ENCODE measurements at places on chromosomes 1 and 21. TPM values are rescaled to one million over a fixed set of nuclear protein-coding genes. Genes with fewer than 3 reads are reported as not detected.

ARMH1 gene
- polyA plus RNA-seq: 1.1 TPM

SHISA4 gene
- polyA plus RNA-seq: 1.1 TPM

CFAP74 gene
- polyA plus RNA-seq: 0.62 TPM

C21orf91 gene
- polyA plus RNA-seq: 2.9 TPM

CYP4Z1 gene
- not detected for polyA plus RNA-seq

KHDRBS1 gene
- polyA plus RNA-seq: 19.8 TPM

GRCh38 chr1:94592571-94592920 lies 51.0 kb upstream of the F3 start:
- no peak for DNase-seq
- no peak overlapping the region for H3K27ac ChIP-seq
- H3K27me3 ChIP-seq: peaks cover 17% of the 10 kb centered on the region
- peaks cover 20% of the 10 kb centered on the region for H3K4me1 ChIP-seq
- no peaks in the 10 kb centered on the region for H3K36me3 ChIP-seq

DNA sequence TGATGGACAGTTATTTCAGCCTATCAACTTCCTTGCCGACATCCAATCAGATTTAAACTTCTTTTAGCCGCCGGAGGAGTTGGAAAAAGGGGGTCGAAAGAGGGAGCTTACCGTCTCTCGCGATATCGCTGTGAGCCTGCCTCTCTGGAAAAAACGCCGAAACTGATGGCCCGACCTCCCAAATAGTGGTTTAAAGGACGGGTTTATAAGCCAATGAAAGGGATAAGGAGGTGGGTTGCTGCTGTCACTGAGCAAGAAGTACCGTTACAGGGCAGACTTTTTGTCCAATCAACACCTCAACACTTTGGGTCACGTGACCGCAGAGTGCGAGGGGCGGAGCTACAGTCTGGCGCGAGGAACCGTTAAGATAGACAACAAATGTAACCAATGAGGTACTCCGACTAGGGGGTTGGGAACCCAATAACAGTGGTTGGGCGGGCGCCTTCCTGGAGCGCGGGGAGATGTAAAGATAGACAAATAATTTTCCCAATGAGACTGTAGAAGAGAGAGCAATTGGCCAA lies at the start of gene RBM15:
RBM15 (plus strand) TSS at position 492 of the 521 bp plus-strand sequence; CDS start at position 521, 29 bp downstream.
- peak within 1 kb of the TSS; percentile 100 for H3K27ac ChIP-seq
- H3K36me3 ChIP-seq: peaks cover 20% of the 10 kb centered on the region
- no peaks in the 10 kb centered on the region for H3K27me3 ChIP-seq
- H3K4me1 ChIP-seq: peaks cover 73% of the 10 kb centered on the region
- H3K4me3 ChIP-seq: peak within 1 kb of the TSS; percentile 91
- peak; percentile 100 for DNase-seq

DNA sequence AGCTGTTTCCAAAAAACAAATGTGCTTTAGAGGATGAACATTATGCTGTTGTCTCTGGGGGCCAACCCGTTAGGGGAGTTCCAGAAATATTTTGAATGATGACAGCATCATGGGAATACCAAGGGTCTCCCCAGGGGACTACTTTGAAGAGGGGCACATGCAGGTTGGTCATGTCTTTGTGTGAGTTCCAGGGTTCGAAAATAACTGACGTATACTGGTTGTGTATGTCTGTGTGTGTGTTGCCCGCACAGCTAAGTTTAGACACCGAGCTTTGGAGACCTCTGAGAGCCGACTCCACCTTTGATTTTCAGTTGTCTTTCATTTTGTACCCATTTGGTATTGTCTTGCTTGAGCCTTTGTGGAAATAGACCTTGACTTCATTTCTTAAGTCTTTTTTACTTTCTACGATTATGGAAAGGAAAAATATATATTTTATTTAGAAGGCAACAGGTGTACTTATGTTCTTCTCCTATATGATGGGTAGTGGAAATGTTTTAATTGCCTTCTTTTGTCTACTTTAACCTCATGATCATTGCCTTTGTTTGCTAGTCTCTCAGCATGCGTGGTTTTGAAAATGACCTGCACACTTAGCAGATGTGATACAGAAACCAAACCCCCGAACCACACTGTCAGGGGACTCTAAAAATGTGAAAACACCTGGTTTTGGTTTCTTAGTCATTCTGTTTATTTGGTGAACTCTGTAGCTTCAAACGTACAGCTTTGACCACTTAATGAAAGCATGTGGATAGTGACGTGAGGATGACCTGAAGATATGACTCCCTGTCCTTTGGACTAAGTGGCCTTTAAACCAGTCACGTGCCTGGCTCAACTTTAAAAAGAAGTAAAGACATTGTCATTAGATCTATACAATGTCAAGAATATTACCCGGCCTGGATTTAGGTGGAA lies 56.5 kb downstream of the GALNT2 start:
- H3K4me3 ChIP-seq: no peak overlapping the region
- DNase-seq: peak; percentile 35
- H3K4me1 ChIP-seq: peaks cover 54% of the 10 kb centered on the region
- H3K27ac ChIP-seq: peak overlapping the region; percentile 48
- no peaks in the 10 kb centered on the region for H3K36me3 ChIP-seq

DNA sequence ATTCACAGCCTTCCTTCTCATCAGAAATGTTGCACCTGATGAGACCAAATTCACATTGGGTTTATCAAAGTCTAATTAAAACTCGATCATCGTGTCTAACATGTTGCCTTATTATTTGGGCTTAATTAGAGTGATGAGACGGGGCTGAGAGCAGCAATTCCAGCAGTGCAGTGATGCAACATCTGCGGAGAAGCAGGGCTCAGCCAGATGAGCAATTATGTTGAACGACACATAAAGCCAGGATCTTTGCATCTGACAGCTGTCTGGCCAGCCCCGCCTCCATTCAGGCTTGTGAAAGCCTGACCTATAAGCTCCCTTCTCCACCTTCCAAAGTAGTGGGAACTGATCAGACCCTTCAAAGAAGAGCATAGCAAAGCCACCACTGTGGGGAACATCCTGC lies 109.8 kb downstream of the C1orf94 start:
- no peak overlapping the region for H3K4me3 ChIP-seq

DNA sequence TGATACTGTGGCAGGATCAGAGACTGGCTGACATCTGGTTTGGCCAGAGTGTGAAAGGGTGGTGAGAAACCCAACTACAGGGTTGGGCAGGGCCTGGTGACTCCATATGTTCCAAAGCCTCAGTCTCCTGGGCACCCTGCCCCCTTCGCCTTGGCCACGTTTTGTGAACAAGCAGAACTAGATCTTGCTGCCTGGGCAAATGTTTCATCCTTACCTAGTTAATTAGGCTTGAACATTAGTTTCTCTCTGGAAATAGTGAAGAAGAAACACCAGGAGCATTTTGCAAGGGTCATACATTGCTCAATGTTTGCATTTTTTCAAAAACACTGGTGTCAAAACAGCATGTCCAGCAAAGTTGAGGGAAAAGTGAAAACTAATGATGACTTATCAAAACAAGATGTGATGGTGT lies 60.5 kb downstream of the MAP3K7CL start:
- H3K27me3 ChIP-seq: no peaks in the 10 kb centered on the region
- no peak overlapping the region for H3K27ac ChIP-seq
- peaks cover 44% of the 10 kb centered on the region for H3K4me1 ChIP-seq
- no peaks in the 10 kb centered on the region for H3K36me3 ChIP-seq
- H3K4me3 ChIP-seq: no peak overlapping the region

GRCh38 chr1:43307458-43308158 lies 6.8 kb downstream of the TIE1 start:
- H3K4me1 ChIP-seq: peaks cover 31% of the 10 kb centered on the region
- no peaks in the 10 kb centered on the region for H3K36me3 ChIP-seq
- H3K27me3 ChIP-seq: peaks cover 54% of the 10 kb centered on the region
- no peak for DNase-seq
- H3K27ac ChIP-seq: no peak overlapping the region

DNA sequence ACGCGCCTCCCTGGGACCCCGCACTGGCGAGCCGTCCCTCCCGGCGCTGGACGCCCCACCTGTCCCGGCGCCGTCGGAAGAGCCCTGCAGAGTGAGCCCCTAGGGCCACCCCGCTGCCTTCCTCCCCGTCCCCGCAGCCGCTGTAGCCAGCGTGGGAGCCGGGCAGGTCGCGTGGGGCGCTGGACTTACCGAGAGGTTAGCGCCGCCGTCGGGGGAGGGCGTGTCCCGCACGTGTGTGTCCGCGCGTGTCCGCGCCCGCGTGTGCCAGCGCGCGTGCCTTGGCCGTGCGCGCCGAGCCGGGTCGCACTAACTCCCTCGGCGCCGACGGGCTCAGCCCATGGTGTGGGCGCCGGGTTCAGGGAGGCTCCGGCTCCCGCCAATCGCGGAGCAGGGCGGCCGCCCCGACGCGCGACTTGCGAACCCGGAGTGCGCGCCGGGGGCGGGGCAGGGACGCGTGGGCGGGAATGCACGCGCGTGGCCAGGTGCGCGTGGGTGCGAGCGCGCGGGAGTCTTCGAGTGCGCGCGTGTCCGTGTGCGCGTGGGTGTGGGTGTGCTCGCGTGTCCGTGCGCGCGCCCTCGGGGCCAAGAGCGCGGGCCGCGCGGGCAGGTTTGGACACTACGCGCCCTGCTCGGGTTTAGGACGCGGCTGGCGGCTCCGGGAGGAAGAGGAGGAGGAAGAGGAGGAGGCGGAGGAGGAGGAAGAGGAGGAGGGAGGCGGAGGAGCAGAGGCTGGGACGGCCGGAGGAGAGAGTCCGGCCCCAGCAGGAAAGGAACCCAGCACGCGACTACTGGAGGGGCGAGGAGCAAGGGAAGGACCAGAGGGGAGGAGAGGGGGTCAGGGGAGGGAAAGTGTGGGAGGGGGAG lies 145.2 kb upstream of the ETS2 start:
- H3K4me1 ChIP-seq: no peaks in the 10 kb centered on the region
- DNase-seq: no peak
- H3K27me3 ChIP-seq: peaks cover 56% of the 10 kb centered on the region
- no peaks in the 10 kb centered on the region for H3K36me3 ChIP-seq

RASSF5 gene
- 0.50 TPM for polyA plus RNA-seq

- H3K36me3 ChIP-seq: no peaks in the 10 kb centered on the region
- H3K27ac ChIP-seq: no peak overlapping the region
- no peak for DNase-seq
- no peak overlapping the region for H3K4me3 ChIP-seq
Observed at GRCh38 chr21:39048574-39048973, 134.7 kb downstream of the PSMG1 start.

TOR1AIP1 gene
- polyA plus RNA-seq: 15.6 TPM

CNKSR1 gene
- polyA plus RNA-seq: 9.7 TPM

CDC7 gene
- 2.5 TPM for polyA plus RNA-seq

CYB5RL gene
- polyA plus RNA-seq: 3.9 TPM

TNFSF18 gene
- polyA plus RNA-seq: not detected

DNA sequence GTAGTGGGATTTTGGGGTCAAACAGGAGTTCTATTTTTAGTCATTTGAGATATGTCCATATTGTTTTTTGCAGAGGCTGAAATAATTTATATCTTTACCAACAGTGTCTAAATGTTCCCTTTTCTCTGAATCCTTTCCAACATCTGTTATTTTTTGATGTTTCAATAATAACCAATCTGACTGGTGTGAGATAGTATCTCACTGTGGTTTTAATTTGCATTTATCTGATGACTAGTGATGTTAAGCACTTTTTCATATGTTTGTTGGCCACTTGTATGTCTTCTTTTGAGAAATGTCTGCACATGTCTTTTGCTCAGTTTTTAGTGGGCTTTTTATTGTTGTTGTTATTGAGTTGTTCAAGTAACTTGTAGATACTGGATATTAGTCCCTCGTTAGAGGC lies 1325.0 kb downstream of the BRINP3 start:
- H3K27me3 ChIP-seq: no peaks in the 10 kb centered on the region
- H3K4me1 ChIP-seq: no peaks in the 10 kb centered on the region
- H3K27ac ChIP-seq: no peak overlapping the region
- no peak overlapping the region for H3K4me3 ChIP-seq
- DNase-seq: no peak
- no peaks in the 10 kb centered on the region for H3K36me3 ChIP-seq

DNM3 gene
- 0.05 TPM for polyA plus RNA-seq

DNA sequence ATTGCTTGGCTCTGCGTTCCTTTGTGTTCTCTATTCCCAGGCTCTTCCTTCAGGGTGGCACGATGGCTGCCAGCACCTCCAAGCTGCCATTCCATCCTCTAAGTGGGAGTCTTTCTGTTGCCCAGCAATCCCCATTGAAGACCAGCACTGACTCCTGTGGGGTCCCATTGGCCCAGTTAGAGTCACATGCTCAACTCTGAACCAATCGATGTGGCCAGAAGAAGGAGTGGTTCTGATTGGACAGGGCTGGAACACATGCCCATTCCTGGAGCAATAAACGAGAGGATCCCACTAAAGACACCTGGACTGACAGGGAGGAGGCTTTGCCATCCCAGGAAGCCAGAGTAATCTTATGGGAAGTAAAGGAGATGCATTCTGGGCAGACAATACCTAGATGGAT lies 97.2 kb upstream of the IGSF21 start:
- no peak overlapping the region for H3K27ac ChIP-seq
- DNase-seq: no peak
- no peak overlapping the region for H3K4me3 ChIP-seq
- no peaks in the 10 kb centered on the region for H3K36me3 ChIP-seq

GRCh38 chr1:204904228-204904810 lies 33.7 kb downstream of the NFASC start:
- no peaks in the 10 kb centered on the region for H3K4me1 ChIP-seq
- H3K4me3 ChIP-seq: no peak overlapping the region
- H3K27me3 ChIP-seq: no peaks in the 10 kb centered on the region
- no peak overlapping the region for H3K27ac ChIP-seq
- DNase-seq: no peak
- H3K36me3 ChIP-seq: no peaks in the 10 kb centered on the region
